ENCODE measurements at places on chromosomes 6 and 20.

GRCh38 chr6:144481527-144481926, 196.4 kb downstream of the UTRN start:
- DNase-seq: no peak

DNA sequence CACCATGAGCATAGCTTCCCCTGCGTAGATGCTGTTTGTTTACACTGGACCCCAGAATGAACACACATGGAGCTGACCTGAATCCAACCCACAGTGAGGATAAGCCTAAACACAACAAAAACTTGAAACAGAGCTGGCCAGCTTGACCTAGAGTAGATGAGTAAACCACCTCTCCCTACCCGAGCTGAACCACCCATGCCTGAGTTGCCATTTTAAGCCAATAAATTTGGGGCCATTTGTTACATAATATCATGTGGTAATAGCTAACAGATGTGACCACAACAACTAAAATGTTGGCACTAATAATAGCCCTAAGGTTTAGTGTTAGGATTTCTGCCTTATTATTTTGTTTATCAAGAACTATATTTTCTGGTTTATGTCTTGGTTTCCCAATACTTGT, 103.2 kb upstream of the GRIK2 start:
- DNase-seq: no peak

DNA sequence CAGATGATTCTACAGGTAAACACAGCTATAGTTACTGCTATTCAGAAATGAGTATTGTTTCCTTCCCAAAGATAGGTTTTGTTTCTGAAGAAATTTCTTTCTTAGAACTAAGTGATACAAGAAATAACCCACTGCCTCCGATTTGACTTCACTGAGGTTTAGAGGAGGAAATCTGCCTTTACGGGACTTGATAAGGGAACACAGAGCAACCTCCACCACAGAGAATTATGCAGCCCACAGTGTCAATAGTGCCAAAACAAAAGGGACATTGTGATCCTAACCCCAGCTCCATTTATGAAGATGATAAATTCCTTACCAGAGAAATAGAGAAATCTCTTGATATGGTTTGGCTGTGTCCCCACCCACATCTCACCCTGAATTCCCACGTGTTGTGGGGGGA, 164.6 kb downstream of the ZNF217 start:
- no peak for DNase-seq

GRCh38 chr6:128305976-128306375, 214.4 kb downstream of the PTPRK start:
- DNase-seq: no peak

- DNase-seq: no peak
Measured at GRCh38 chr20:16537918-16538317, 35.3 kb downstream of the KIF16B start.

GRCh38 chr6:162681447-162681846, 46.1 kb downstream of the PRKN start:
- DNase-seq: no peak

DNA sequence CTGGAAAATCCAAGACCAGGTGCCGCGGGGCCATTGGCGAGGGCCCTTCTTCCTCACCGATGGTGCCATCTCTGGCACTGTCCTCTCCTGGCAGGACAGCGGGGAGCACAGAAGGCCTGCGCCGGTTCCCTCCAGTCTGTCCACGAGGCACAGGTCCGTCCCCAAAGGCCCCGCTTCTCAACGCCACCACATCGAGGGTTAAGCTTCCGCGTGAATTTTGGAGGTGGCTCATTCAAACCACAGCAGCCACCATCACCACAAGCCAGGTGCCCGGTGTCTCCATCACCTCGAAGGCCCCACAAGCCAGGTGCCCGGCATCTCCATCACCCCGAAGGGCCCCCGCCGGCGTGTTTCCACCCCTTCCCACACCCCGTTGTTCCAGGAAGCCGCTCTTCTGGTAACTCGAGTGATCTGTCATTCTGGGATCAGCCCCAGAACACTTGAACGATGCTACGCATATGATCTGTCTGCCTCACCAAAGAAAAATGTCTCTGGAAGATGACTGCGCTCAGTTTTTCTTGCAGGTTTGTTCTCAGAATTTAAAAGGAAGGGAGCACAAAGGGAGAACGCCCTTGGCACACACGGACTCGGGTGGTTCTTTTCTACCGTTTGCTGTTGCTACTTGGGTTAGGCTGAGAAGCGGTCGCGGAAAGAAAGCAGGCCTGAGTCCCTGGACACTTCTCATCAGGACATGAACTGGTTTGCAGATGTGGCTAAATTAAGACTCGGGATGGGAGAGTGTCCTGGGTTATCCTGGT, 9.9 kb upstream of the KIF25 start:
- no peak for DNase-seq

- no peak for DNase-seq
Measured at GRCh38 chr6:131399433-131399832, 173.6 kb upstream of the ARG1 start.

- no peak for DNase-seq
Measured at GRCh38 chr20:8849990-8850389, 218.9 kb upstream of the PLCB4 start.

DNA sequence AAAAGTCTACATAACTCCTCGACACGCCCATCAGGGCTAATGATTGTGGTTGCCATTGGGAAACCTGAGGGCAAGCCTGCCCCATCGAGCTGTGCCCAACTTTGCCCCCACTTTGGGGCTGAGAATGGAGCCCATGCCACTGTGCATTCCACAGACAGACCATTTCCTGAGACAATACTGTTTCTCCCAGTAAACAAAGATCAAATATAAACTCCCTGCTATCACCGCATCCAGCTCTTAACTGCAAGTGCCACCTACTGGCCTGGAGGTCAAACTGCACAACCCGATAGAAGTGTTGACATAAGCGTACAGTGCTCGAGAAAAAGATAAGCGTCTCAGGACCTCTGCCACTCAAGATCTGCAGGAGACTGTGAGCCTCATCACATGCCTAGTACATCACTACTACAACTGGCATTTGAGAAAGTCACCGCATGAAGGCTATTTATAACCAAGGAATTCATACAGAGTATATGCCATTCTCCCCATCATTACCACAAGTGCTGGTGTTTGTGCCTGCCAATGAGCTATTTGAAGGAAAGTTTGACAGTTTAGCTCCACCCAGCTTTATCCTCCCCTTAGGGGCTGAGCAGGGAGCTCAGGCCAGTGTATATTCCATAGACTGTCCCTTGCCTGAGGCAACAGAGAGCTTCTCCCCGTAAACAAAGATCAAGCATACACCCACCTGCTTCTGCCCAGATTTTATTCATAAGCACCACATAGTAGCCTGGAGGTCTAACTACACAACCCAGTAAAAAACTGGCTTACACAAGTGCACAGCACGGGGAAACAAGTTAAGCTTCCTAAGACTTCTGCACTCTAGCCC, 4.5 kb upstream of the DEFB126 start:
- peak; percentile 1 for DNase-seq

DNA sequence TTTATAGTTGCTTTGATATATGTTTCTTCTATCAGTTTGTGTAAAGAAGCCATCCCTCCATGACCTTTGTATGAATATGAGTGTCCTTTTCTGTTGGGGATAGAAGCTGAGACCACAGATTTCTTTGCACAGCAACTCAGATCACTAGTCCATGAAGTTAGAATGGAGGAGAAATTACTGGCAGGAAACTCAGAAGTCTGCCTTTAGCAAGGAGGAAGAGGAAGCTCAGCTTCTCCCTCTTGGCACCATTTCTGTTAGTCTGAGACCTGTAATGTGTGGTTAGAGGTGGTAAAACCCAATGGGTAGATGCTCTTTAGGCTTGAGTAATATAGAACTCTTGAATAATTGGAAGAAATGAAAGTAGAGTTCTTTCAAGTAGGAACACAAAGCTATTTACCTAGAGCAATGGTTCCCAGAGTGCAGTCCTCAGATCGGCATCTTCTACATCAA, 995.3 kb upstream of the FLRT3 start:
- no peak for DNase-seq

DNA sequence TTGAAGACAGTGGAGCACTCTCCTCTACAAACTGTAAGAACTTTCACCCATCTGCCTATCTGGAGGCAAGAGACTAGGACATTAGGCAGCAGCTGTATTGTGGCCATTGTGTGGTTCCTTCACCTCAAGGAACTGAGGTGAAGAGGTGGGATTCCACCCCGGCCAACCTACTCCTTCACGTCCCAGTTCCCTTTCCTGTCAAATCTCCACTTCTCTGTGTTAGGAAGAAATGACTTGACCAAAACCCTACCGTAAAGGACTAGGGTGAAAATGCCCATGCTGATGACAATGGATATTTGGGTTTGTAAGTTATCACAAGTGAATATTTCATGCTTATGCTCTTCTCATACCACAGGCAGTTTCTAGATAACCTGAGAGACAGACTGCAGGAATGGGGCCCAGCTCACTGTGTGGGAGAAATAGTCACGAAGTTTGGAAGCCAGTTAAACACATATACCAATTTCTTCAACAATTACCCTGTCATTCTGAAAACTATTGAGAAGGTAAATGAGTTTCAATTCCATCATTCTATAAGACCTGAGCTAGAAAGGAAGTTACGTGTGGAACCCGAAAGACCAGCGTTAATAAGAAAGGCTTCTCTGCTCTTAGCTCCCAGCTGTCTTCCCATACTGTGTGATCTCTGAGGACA, 86.6 kb downstream of the ECT2L start:
- DNase-seq: no peak

DNA sequence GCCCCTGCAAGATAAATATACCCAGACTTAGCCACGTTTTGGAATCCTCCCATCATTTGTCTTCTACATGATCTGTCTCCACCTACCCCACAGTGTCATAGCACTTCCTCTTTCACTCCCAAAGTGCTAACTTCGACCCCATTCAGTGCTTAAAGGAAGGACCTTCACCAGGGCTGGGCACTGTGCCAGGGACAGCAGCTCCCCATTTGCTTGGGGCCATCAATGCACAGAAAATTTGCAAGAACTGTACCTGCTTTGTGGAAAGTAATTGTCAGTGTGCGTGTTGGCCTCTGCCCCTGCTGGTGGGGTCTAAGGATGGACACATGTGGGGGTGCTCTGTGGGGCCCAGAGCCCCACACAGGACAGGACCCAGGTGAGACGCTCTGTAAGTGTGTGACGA, 5.2 kb upstream of the BPIFA2 start:
- no peak for DNase-seq

- no peak for DNase-seq
Measured at GRCh38 chr6:169953686-169954085, 202.3 kb downstream of the ERMARD start.

DNA sequence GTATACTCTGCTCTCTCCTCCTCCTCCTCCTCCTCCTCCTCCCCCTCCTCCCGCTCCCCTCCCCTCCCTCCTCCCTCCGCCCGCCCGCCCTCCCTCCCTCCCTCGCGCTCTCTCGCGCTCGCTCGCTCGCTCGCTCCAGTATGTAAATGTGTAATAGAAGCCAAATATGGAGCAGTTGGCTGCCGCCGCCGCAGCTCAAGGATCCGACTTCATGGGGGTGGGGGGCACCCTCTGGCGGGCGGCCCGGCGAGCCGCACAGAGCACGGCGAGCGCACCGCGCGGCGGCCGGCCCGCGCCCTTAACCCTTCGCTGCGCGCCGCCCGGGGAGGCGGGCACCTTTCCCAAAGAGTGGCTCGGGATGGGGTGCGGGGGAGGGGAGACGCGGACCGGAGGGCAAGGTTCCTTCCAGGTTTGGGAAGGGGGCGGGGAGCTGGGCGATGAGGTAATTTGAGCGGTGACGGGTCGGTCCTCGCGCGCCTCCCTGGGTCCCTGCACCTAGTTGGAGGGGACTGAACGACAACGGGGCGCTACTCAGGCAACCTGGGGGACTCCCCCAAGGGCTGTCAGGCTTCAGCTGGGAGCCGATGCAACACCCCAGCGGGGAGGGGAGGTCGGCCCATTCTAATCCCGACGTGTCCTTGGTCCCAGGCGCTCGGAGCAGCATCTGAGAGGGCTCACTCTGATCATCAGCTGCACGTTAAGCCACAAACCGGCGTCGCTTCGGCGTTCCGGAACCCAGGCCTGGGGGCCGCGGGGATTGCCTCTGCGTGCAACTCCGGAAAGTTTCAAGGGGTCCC, 409 bp upstream of the ATXN1 start:
- peak; percentile 79 for DNase-seq

DNA sequence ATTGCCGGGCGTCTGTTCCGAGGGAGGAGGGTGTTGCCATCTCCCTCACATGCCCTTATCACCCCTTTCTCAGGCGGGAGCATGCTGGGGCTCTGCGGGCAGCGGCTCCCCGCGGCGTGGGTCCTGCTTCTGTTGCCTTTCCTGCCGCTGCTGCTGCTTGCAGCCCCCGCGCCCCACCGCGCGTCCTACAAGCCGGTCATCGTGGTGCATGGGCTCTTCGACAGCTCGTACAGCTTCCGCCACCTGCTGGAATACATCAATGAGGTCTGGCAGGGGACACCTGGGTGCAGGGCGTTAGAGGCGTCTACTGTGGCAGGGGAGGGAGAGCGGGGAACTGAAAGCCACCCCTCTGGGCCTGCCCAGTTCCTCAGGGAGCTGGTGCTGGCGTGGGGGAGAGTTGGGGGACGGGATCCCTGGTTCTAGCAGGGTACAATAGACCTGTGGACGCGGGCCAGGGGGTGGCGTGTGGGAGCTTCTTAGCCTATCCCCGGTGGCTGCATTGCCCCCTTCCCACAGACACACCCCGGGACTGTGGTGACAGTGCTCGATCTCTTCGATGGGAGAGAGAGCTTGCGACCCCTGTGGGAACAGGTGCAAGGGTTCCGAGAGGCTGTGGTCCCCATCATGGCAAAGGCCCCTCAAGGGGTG, 697 bp downstream of the PPT2 start:
- peak; percentile 36 for DNase-seq

GRCh38 chr6:136051140-136051775, 198.9 kb downstream of the MTFR2 start:
- DNase-seq: no peak

GRCh38 chr20:46438156-46438750, 31.8 kb upstream of the ELMO2 start:
- DNase-seq: peak; percentile 48

DNA sequence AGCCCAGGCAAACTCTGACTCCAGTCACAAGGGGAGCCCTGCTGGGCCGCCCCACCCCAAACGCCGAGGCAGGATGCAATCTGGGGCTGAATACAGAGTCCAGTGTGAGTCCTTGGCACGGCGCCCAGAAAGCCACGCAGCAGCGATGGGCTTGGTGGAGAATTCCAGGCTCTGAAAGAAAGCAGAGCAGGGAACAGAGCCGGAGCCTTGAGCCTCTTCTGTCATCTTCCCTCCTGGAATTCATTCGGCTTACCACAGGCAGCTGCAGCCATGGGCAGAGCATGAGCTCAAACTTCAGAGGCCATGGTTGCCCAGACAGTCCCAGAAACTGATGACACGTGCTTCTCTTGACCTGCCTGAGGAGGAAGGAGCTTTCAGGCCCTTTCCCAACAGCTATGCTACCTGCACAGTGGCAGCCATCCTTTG, 441.1 kb upstream of the JARID2 start:
- no peak for DNase-seq

DNA sequence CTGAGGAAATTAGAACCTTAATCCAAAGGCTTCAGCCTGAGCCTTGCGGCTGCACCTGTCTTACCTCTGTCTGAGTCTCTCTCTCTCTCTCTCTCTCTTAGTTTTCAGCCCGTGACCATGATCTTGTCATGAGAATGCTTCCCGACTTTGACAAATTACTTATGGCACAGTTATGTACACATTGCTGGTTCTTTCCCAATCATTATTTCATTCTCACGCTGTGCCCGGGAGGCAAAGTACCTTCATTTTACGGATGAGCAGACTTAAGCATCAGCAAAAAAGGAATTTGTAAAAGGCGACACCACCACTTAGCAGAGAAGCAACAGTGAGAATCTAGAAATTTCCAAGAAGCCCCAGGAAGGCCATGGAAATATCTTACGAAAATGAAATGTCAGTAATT, 54.6 kb downstream of the GMPR start:
- no peak for DNase-seq
